ENCODE measurements at places on chromosomes 13 and 19. TPM values are rescaled to one million over a fixed set of nuclear protein-coding genes. Genes with fewer than 3 reads are reported as not detected.

GRCh38 chr19:30060531-30061222, 118.6 kb downstream of the URI1 start:
- DNase-seq, result no peak
- no peaks in the 10 kb centered on the region for H3K4me1 ChIP-seq
- no peak overlapping the region for H3K4me3 ChIP-seq
- H3K27ac ChIP-seq, result no peak overlapping the region

DNA sequence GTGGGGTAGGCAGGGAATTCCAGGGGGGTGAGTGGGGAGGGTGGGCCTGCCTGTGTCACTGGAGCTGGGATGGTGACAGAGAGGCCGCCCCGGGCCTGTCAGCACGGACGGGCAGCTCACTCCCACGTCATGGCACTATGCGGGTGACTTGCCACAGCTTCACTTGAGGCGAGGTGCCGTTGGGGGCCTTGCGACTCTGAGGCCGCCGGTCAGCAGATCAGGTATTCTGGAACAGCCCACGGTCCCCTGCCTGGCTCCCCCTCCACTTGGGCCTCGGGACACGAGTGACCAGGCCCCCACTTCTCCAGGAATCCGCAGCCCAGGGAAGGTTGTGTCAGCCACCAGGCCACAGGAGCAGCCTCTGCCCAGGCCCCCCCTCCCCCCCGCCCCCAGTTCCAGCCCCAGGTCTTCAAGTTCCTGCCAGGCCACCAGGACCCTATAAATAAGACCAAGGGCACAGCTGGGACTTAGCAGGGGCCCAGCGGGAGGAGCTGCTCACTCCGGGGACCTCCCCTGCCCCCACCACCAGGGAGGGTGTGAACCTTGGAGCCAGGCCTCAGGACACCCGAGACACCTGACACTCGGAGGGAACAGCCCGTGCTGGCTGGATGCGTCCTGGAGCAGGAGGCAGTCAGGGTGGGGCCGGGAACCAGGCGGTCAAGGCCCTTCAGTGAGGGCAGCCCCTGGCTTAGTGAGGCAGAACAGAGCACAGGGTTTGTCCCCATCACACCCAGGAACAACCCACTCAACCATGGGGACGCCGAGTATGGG, 2.7 kb upstream of the MIDN start:
- no peak overlapping the region for H3K4me3 ChIP-seq
- no peaks in the 10 kb centered on the region for H3K27me3 ChIP-seq
- H3K27ac ChIP-seq, result peak overlapping the region; percentile 80
- no peak for DNase-seq

DNA sequence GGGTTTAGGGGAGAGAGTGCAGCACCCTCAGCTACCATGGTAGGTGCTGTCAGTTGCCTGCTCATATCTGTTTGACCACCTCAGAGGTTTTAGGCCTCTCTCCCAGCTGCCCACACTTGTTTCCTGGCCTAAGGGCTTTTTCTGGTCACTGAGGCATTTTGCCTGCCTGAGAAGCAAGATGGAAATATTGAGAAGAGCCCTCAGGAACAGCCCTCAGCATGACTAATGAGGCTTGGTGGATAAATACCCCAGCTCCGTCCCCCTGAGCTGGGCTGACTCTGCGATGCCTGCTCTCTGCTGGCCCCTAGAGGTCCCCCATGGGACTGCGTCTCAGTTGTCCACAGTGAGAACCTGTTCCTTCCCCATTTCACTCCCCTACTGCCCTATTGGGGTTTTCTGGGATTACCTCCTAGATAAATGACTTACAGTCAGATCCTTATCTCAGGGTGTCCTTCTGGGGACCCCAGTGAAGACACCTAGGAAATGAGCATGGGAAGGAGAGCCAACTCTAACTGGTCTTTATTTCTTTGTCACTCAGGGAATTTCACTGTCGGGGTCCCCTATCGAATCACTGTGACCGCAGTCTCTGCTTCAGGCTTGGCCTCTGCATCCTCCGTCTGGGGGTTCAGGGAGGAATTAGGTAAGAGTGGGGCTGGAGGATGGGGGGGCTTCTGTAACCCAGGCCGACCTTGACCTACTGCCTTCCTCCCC, 13.3 kb downstream of the PALM3 start:
- H3K27me3 ChIP-seq, result no peaks in the 10 kb centered on the region
- no peaks in the 10 kb centered on the region for H3K36me3 ChIP-seq
- H3K4me3 ChIP-seq, result no peak overlapping the region

DNA sequence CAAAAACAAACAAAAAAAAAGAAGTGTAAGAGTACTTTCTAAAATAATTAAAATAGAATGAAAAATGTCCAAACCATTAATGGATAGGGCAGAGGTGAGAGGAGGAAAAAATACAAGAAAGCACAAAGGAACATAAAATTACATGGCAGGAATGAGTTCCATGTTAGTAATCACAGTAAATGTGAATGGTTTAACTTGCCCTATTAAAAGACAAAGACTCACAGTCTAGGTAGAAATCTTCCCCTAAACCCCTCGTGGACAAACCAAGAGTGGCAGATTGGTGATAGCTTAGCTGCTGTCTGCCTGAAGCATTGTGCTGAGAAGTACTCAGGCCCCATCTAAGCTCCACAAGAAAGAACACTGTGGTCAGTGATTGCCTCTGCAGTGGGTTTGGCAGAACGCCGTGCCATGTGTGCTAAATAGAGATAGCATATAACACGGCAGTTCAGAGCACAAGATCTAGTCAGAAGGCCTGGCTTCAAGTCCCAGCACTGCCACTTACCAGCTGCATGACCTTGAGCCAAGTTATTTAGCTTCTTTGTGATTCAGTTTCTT, 103.5 kb downstream of the DPF1 start:
- no peaks in the 10 kb centered on the region for H3K36me3 ChIP-seq
- no peak overlapping the region for H3K27ac ChIP-seq
- no peaks in the 10 kb centered on the region for H3K27me3 ChIP-seq
- no peaks in the 10 kb centered on the region for H3K4me1 ChIP-seq

DNA sequence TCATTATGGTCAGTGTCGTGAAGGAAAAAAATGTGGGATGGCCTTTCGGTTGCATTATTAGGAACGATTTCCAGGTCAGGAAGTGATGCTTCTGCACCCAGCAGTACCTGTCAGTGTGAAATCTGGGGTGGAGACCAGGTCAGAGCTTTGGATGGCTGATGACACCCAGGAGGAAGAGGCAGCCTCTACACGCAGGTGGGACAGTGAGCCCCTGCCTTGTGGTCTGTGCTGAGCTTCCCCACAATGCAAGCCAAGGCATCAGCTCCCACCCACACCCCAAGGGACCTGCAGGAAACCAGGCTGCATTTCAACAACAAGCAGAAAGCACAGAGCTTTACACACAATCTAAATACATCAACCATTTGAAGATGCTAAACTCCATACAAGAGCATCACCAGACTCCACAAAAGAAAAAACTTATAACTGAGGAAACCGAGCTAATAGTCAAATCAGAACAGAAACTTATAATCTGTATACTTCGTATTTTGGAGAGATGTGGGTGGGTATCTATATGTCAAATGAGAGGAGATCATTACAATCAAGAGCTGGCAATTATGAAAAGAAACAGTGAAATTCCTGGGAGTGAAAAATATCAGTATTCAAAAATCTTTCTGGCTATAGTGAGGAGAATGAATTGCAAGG, 130.1 kb downstream of the ZDHHC20 start:
- no peaks in the 10 kb centered on the region for H3K4me1 ChIP-seq
- H3K4me3 ChIP-seq, result no peak overlapping the region
- no peak overlapping the region for H3K27ac ChIP-seq
- no peaks in the 10 kb centered on the region for H3K36me3 ChIP-seq
- DNase-seq, result no peak

GRCh38 chr13:74866101-74866500, 615.9 kb downstream of the TBC1D4 start:
- H3K27ac ChIP-seq, result no peak overlapping the region
- H3K36me3 ChIP-seq, result no peaks in the 10 kb centered on the region
- DNase-seq, result no peak
- H3K27me3 ChIP-seq, result no peaks in the 10 kb centered on the region
- H3K4me1 ChIP-seq, result no peaks in the 10 kb centered on the region
- H3K4me3 ChIP-seq, result no peak overlapping the region

DNA sequence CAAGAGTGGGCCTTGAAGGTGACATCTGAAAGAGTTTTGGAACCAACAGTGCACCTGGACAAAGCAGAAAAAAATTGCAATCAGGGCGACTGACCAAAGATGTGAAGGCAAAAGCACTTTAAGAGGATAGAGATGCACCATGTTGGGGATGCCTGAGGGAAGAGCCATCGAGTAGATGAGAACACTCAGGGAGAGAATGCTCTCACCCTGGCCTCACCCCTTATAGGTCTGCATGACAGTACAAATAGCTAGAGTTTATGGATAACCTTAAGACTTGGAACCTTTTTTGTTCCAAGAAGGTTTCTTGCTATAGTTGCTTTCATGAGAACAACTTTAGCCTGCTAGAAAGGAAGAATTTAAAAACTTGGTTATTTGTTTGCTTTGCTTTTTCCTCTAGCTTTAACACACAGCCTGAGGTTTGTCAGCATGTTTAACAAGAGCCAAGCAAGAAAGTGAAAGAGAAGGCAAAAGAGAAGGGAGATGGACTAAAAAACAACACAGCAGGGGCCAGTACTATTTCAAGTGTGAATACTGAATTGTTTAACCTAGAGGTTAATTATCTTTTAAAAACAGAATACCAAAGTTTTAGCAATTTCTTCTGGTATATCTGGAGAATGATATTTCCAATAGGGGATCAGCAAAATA, 418.9 kb downstream of the DIAPH3 start:
- no peaks in the 10 kb centered on the region for H3K4me1 ChIP-seq
- H3K27me3 ChIP-seq, result no peaks in the 10 kb centered on the region
- no peak overlapping the region for H3K4me3 ChIP-seq
- DNase-seq, result no peak
- no peak overlapping the region for H3K27ac ChIP-seq
- no peaks in the 10 kb centered on the region for H3K36me3 ChIP-seq

Gene CDC34
- 80.5 TPM for total RNA-seq

Gene CAPN12
- total RNA-seq, result 58.5 TPM

Gene INTS6
- total RNA-seq, result 33.2 TPM
